Stimulated activated CD4-positive, alpha-beta T cell treated with anti-CD3 and anti-CD28 coated beads, Interleukin-1b, Interleukin-23, amount 100 ng/mL, for 1 hour (primary cell): ENCODE measurements at places on chromosomes 6 and 20.

DNA sequence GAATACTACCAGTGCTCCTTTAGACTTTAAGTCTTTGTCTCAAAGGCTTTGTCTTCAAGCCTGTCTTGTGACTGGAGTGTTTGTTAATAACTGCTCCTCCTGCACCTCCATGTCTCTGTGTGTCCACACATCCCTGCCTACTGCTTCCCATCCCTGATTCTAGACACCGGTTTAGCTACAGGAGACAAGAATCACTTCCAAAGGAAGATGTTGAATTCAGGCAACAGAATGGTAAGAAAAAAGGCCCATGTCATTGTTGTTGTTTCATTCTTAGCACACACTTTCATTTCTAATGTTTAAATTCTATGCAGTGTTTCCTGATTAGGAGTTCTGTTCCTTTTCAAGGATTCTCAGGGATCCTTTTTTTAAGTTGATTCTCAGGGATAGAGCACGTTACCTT lies 293.6 kb upstream of the STXBP5 start:
- DNase-seq: no peak

- DNase-seq: no peak
Observed at GRCh38 chr20:3275064-3275935, 36.3 kb upstream of the SLC4A11 start.

GRCh38 chr6:95545226-95545625 lies 32.1 kb upstream of the MANEA start:
- no peak for DNase-seq

DNA sequence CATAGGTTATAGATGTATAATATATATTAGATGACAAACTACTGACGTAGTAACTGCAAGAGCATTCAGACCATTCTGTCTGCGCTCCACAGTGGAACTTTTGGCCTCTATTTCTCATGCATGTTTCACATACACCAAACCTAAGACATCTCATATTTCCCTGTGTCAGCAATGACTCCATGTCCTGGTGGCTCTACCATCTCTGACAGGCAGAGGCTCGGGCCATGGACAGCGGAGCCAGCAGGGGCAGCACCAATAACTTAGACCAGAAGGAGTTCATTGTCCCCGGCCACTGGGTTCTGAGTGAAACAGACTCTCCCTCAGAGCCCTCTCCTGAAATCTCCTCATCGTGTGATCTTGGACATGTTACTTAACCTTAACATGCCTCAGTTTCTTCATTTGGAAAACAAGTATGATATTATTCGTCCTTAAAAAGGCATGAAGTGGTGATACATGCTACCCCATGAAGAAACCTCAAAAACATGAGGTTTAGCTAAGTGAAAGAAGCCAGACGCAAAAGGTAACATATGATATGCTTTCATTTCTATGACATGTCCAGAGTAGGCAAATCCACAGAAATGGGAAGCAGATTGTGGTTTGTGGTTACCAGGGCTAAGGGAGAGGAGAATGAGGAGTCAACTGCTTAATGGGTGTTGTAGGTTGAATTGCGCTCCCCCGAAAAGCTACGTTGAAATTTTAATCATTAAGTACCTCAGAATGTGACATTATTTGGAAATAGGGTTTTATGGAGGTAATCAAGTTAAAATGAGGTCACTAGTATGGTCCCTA lies 564.0 kb upstream of the JARID2 start:
- DNase-seq: no peak

- no peak for DNase-seq
Observed at GRCh38 chr6:112337209-112337638, 9.9 kb upstream of the RFPL4B start.
